ENCODE measurements at places on chromosomes 1 and 21.

- DNase-seq: no peak
These were observed 82.9 kb downstream of the FAM78B start for GRCh38 chr1:166083887-166084286.

- no peak for DNase-seq
These were observed 4.4 kb downstream of the DNAJC16 start for GRCh38 chr1:15531003-15531402.

- no peak for DNase-seq
These were observed 786 bp downstream of the RPL5 start for GRCh38 chr1:92832537-92833114.

DNA sequence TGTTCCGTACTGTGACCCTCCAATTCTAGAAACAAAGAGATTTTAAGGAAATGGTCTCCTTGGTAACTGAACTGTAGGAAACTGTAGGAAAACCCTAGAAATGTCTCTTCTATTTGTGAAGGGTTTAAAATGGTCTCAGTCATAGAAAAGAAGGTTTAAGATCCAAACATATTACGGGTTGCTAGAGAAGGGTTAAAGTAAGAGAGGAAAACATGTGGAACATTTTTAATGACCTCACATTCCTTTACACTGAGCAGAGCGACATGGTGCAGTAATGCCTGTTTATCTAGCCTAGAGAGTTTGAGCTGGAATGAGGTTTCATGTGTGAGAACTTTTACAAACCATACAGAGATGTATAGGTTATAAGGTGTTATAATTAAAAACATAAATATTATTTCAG, 36.9 kb upstream of the C1orf105 start:
- DNase-seq: no peak

DNA sequence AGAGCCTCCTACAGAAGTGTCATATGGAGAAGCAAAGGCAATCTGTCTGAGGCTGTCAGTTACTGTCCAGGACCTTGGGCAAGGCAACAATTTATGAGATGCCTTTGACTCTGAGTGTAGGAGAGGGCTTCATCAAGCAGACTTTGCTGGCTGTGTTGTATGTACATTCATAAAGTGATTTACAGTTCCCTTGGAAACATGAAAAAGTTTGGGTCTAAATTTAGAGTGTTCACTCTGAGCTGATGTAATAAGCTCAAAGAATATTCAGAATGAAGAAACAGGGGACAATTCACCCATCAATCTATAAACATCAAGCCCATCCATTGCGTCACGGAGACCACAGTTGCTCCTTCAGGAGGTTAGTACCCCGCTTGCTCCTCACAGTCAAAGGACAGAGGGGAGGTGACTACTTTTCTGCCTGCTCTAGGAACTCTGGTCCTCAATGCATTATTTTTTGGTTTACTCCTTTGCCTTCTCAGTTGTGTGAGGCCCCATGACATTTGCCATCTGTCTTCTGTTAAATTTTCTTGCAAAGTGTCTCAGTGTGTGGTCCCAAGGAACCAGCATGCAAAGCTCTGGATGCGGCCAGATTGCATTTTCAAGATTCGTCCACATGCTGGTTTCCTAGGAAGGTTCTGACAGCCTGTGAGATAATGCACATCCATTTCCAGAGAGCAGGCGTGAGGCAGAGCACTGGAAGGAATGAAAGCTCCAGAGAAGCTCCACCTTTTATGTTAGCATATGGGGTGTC, 241.1 kb upstream of the KIAA0040 start:
- no peak for DNase-seq

GRCh38 chr1:115955228-115955627, 21.1 kb upstream of the SLC22A15 start:
- DNase-seq: no peak

GRCh38 chr21:35081861-35082260, 32.8 kb upstream of the RUNX1 start:
- DNase-seq: no peak

- no peak for DNase-seq
These were observed 761 bp downstream of the TNNT2 start for GRCh38 chr1:201376464-201377374.

GRCh38 chr1:246041360-246041759, 465.7 kb downstream of the SMYD3 start:
- DNase-seq: no peak

DNA sequence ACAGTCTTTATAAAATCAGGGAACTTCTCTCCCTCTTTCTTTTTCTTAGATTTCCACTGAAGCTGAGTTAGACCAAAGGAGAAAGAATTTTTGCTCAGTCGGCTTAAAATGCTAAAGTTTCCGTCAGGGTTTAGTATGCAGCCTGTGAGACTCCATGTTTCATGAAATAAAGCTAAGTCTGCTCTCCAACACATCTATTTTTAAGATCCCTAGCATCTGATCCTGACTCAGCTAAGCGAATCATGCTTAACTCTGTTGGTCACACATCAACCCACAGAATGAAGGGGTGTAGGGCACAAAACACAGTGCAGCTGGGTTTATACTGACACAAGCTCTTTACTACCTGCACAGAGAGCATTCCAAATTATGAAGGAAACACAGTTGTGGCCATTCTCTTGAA, 102.4 kb upstream of the ZNF281 start:
- no peak for DNase-seq

DNA sequence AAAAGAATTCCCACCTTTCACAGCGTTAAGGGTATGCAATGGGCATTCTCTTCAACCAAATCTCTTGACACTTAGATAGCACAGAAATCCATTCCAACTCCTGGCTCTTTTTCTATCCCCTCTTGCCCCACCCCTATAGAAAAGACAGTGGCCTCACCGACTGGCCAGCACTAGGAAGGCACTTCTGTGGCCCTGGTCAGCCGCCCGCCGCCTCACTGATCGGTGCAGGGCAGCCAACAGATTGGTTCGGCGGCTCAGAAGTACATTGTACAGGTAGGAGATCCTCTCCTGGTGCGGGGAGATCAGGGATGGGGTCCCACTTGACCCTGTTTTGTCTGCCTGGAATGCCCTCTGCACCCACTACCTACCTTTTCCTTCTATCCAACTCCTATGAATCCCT, 9.3 kb downstream of the DCST2 start:
- DNase-seq: no peak

DNA sequence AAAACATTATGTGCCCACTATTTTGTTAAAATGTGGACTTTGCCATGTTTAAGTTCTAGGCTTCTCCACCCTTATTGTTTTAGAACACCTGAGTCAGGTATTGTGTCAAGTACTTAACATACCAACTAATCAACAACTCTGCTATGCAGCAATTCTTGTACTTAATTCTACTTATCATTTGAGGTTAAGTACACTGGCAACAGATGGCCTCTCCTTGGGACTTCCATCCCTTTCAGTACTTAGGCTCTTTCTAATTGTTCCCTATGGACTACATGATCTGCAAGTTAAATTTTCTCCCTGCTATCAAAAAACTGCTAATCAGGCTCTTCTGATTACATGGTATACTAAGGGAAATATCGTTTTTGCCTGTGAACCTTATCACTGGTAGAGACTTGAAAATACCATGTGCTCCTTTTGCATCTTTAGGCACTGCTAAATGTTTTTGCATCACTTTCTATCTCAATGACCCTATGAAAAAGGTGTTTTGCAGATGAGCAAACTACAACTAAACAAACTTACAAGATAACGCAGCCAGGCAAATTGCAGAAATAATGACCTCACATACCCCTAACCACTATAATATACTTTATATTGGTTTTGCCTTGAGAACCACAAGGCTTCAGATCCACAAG, 18.9 kb downstream of the SFPQ start:
- DNase-seq: no peak

DNA sequence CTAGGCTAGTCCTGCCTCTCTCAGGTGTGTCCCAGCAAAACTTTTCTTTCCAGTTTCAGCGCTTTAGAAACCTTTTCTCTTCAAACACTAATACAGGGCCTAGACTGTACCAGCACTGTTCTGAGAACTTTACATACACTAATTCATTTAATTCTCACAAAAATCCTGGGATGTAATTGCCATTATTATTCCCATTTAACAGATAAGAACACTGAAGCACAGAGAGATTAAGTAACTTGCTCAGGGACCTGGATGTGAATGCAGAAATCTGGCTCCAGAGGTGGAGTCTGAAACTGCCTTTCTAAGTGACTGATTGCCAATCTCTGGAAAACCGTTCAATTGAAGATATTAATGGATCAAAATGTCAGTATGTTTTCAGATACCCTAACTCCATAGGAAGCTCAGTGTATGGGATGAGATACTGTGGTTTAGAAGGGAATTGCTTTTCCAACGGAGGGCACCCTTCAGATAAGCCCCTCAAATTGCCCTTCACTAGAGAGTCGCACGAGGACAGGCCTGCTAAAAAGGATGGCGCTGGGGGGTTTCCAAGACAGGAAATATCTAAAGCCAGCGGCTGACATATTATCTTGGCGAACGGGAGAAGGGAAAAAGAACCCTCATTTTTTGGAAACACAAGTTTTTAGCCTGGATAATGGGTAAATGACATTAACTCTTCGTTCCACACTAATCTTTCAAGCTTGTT, 698 bp upstream of the UCK2 start:
- DNase-seq: no peak

- DNase-seq: no peak
These were observed 272.4 kb downstream of the TPR start for GRCh38 chr1:186102547-186103148.

- DNase-seq: no peak
These were observed 3.9 kb downstream of the NHLH1 start for GRCh38 chr1:160370561-160371345.

DNA sequence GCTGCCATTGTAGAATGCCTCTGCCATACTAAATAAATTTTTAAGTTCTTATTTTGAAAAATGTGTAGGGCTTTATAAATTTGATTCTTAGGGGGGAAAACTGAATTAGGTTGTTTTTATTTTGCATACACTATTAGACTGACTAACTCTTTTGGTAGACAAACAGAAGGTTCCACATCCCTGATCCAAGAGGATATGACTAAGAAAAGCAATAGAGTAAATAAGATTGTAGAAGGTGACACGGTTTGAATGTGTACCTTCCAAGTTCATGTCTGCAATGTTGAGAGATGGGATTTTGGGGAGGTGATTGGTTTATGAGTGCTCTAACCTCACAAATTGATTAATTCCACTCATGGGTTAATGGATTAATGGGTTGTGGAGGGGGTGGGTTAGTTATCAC, 127.9 kb downstream of the GLUL start:
- no peak for DNase-seq

- DNase-seq: no peak
These were observed 4.9 kb downstream of the LHX9 start for GRCh38 chr1:197922070-197922390.

GRCh38 chr1:156949127-156949526, 28.7 kb downstream of the LRRC71 start:
- no peak for DNase-seq

All from NCI-H2029 treated with DMSO at 0.1 percent for 48 hours (cell line).